Heart left ventricle (tissue), 16 donors: ENCODE measurements at places on chromosomes 2 and 18. TPM values are rescaled to one million over a fixed set of nuclear protein-coding genes. Genes with fewer than 3 reads are reported as not detected.

Gene C1QL2
- 0.08 TPM for polyA plus RNA-seq

Gene EGR4
- not detected for polyA plus RNA-seq

Gene LAMA1
- polyA plus RNA-seq, result 0.46 TPM

- no peak for DNase-seq
These were observed 146.3 kb downstream of the ARL6IP6 start for GRCh38 chr2:152864601-152865149.

- no peak for DNase-seq
These were observed 144.9 kb downstream of the TGIF1 start for GRCh38 chr18:3594760-3595368.
